ENCODE measurements at places on chromosomes 2 and 18. TPM values are rescaled to one million over a fixed set of nuclear protein-coding genes. Genes with fewer than 3 reads are reported as not detected.

The DYTN gene
- not detected for total RNA-seq

The ANO7 gene
- total RNA-seq: 1.7 TPM

The GALNT13 gene
- total RNA-seq: 0.82 TPM

The ASB3 gene
- total RNA-seq: 25.7 TPM

The SLC23A3 gene
- 0.36 TPM for total RNA-seq

The SIX3 gene
- not detected for total RNA-seq

The SDC1 gene
- 0.36 TPM for total RNA-seq
